ENCODE measurements at places on chromosomes 6 and 20.

DNA sequence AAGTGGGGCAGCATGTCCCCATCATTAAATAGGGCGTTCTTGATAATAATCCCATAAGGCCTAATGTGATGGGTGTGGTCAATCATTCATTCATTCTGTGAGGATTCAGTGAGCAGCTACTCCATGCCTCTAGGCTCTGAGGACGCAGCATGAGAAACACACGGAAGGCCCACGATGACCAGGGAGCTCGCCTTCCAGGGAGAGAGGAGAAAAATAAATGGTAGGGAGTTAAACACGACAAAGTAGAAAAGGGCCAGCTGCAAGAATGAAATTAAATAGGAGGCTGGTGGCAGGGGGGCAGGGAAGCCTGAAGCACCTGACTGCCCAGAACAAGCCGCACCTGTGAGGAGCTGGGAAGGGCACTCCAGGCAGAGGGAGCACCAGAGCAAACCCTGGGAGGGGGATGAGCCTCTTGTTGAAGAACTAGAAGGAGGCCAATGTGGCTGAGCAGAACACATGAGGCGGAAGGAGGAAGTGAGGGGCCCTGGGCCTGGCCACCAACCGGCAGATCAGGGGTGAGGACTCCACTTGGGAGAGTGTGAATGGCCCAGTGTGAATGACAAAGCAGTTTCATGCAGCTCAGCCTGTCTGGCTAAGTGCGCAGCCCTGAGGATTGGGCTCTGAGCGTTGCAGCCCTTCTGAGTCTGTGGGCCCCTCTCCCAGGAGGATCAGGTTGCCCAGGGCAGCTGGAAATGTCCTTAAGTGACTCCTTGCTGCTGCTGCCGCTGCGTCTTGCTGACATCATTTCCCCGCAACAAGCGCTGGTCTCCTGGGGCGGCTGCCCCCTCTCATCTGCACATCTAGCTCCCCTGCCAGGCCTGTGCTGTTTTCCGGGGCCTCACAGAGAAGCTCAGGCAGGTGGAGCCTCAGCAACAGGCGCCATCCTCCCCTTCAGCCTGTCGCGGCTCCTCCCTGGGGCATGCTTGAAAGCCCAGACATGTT, 99.9 kb downstream of the CDH26 start:
- DNase-seq, result peak; percentile 8

DNA sequence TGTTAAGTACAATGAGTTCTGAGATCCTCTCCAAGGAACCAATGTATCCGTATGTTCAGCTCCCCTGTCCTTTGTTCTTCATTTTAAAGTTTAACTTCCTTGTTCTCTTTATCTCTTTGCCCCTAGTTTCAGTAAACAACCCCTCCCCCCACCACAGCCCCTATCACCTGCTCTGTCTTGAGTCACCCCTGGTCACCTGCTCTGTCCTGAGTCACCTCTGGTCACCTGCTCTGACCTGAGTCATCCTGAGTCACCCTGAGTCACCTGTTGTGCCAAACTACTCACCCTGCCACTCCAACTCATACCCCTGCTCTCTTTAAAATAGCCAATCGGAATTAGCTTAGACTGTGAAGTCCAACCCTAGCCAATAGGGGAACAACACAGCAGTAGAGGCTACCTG, 288.7 kb upstream of the CDYL start:
- DNase-seq, result no peak

DNA sequence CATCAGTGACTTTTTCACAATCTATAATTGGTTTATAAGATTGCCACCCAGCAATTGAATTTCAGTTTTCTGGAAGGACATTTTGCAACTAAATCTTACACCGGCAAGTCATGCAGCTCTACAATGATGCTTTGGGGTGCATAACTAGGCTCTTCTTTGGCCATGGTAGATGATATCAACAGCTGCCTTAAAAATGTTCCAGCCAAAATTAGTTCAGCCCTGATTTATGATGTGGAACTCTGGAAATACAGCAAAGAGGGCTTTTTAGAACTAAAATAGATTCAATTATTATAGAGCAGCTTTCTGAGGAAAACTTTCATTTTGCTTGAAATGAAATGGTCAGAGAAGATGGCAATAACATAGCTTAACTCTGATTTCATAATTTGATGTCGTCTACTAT, 18.4 kb upstream of the MCM9 start:
- no peak for DNase-seq

DNA sequence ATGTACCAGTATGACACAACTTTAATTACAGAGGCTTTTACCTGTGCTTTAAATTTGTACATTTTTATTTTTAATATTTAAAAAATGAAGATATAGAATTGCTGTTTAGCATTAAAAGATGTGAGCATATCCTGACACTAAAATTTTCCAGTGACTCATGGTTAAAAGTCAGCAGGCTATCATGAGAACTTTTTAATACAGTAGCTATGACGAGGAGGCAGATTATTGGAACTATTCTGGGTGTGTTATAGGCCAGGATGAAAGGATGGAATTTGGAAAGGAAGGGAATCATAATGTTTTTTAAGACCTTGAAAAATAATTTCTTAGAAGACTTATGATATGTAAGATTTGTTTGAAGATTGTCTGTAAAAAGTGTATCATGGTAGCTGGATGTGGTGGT, 91.0 kb downstream of the GFRA4 start:
- DNase-seq, result no peak

DNA sequence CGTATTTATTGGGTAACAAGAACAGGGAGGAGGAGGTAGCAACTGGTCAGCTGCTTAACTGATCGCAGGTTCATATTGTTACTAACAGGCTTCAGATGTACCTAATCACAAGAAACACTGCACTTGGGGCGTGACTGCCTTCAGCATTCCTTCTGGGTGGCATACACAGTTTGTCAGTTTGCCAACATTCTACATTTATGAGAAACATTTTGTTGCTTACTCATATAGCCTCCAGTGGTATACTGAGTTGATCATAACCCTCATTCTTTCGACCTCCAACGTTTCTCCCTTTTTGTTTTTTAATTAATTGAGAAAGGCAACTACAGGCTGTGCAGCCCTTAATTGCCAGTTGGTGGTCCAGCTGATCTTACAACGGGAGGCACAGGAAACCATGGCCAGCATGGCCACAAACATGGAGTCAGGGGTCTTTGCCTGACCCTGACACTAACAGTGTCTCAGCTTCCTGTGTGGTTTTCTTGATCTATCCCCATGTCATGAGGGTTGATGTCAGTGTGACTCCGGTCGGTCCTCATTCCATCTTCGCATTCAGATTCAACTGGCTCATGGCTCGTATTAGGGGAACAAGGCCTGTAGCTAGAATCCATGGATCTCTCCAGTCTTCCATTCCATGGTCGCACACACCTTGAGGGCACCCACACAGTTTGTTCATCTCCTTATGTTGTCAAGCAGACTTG, 9.4 kb downstream of the EPB41L2 start:
- DNase-seq, result no peak

- DNase-seq, result no peak
Measured at GRCh38 chr6:166928644-166929541, 27.5 kb downstream of the RNASET2 start.

GRCh38 chr6:3540253-3540820, 83.5 kb upstream of the SLC22A23 start:
- no peak for DNase-seq

GRCh38 chr6:74991573-74992332, 214.1 kb downstream of the COL12A1 start:
- DNase-seq, result no peak

DNA sequence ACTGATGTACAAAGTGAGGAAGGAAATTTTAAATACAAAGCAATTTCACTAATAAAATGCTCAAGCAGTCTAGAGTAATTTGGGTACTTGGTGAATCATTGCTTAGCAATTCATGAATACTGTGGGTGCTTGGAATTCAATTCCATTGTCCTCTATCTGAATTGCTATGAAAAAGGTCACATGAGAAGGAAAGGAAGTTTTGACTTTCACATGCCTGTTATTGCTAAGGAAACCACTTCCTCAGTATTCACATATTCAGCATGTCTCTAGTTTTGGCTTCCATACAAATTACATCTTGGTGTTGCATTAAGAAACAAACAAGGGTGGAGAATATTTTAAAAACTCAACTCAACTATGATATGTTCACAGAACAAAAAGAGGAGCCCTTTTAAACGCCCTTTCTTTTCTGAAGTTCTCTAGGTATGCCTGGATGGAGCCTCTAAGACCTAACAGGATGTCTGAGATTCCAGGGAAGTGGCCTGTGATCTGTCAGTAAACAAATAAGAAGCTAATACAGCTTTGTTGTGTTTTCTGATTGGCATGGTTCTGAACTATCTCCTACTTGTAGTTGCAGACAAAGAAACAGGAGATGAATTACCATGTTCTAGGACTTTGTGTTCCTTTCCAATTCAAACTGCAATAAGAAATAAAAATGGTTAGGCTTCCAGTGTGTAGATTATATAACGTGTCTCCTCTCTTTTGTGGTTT, 190.4 kb downstream of the OGFRL1 start:
- no peak for DNase-seq

GRCh38 chr6:1963596-1963995, 281.8 kb downstream of the GMDS start:
- DNase-seq, result no peak

DNA sequence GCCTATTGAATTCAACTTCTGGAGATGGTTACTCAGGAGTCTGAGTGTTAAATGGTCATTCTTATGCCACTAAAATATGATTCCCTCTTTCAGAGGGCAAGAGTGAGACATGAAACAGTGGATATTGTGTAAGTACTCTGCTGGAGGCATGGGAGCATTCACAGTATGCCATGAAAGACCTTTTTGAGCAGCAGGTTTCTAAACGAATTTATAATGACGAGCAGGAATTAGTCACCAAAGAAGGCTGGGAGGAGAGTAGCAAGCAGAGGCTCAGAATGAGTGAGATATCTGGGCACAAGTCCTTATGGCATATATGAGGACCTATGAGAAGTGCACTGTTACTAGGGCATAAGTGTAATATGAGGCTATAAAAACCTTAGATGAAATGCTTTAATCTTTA, 10.9 kb upstream of the MYB start:
- DNase-seq, result peak; percentile 11
